Suprapubic skin (tissue), 4 donors: ENCODE measurements at places on chromosomes 6 and 20. TPM values are rescaled to one million over a fixed set of nuclear protein-coding genes. Genes with fewer than 3 reads are reported as not detected.

- H3K27ac ChIP-seq, result no peak overlapping the region
- H3K4me3 ChIP-seq, result no peak overlapping the region
- H3K36me3 ChIP-seq, result peaks cover 2% of the 10 kb centered on the region
- H3K4me1 ChIP-seq, result peaks cover 2% of the 10 kb centered on the region
Measured at GRCh38 chr6:119276211-119276610, 73.3 kb downstream of the MAN1A1 start.

GRCh38 chr6:15487262-15487661 lies 175.6 kb downstream of the DTNBP1 start:
- H3K27ac ChIP-seq, result no peak overlapping the region
- peaks cover 26% of the 10 kb centered on the region for H3K4me1 ChIP-seq
- DNase-seq, result no peak
- H3K27me3 ChIP-seq, result no peaks in the 10 kb centered on the region

GRCh38 chr6:168864541-168865460 lies 388.8 kb downstream of the THBS2 start:
- no peaks in the 10 kb centered on the region for H3K4me1 ChIP-seq
- no peak overlapping the region for H3K4me3 ChIP-seq
- no peak for DNase-seq
- H3K27ac ChIP-seq, result no peak overlapping the region

- DNase-seq, result no peak
- no peak overlapping the region for H3K27ac ChIP-seq
- H3K36me3 ChIP-seq, result no peaks in the 10 kb centered on the region
- no peaks in the 10 kb centered on the region for H3K27me3 ChIP-seq
- H3K4me3 ChIP-seq, result no peak overlapping the region
Measured at GRCh38 chr6:149084026-149084425, 233.5 kb upstream of the TAB2 start.

DNA sequence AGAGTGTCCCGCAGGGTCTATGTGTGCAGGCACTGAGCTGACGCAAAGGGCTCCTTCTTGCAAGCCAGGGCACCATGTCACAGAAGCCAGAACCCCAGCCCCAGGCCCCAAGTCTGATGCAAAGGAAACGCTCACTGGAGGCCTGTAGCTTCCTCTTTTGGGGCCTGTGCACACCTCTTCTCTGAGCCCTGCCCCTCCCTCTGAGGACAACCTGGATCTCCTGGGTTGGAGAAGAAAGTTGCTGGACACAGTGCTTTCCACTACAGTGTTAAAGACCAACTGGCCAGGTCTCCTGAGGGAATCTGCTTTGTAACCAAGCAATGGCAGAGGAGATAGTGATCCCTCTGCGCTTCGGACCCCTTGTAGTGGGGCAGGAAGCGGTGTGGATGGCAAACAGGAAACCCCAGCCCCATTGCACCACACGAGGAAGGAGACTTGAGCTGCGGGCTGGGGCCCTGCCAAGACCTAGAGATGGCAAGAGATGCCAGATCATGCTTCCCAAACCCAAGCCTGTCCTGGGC lies 90.0 kb downstream of the PRND start:
- no peaks in the 10 kb centered on the region for H3K36me3 ChIP-seq
- H3K4me1 ChIP-seq, result peaks cover 46% of the 10 kb centered on the region
- H3K4me3 ChIP-seq, result no peak overlapping the region
- H3K27ac ChIP-seq, result no peak overlapping the region
- DNase-seq, result peak; percentile 83

The RBBP8NL gene
- total RNA-seq, result 4.0 TPM
